ENCODE measurements at places on chromosomes 11 and 22. TPM values are rescaled to one million over a fixed set of nuclear protein-coding genes. Genes with fewer than 3 reads are reported as not detected.

MYO18B gene
- total RNA-seq = 1.3 TPM

- DNase-seq = no peak
Observed at GRCh38 chr22:36741204-36741793, 34.6 kb downstream of the IFT27 start.

DNA sequence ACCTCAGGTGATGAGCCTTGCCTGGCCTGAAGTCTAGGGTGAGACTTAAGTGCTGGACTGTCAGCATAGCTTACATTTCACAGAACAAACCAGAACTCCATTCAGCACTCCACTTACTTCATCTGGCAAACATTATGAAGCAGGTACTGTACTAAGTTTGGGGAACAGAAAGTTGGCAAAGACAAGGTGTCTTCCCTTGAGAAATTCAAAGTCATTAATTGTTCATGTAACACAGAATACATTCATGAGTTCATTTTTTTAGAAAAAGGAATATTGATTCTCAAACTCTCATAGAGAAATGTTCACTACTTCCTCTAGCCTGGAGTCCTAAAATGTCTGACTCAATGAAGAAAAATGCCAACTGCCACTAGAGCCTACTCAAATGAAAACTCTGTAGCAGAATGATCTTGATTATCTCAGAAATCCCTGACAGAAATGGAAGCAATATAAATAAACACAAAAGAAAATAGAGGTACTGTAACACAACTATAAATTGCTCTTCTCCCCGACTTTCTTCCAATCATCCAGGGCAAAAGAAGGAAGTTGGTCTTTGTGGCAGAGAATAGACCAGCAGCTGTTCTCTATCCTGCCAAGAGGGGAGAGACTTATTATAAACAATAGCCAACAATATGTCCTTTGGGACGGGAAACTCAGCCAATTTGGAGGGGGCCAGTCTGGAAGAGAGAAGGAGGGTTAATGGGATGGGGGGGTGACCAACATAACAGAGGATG, 129.2 kb upstream of the MTMR2 start:
- DNase-seq = no peak

DNA sequence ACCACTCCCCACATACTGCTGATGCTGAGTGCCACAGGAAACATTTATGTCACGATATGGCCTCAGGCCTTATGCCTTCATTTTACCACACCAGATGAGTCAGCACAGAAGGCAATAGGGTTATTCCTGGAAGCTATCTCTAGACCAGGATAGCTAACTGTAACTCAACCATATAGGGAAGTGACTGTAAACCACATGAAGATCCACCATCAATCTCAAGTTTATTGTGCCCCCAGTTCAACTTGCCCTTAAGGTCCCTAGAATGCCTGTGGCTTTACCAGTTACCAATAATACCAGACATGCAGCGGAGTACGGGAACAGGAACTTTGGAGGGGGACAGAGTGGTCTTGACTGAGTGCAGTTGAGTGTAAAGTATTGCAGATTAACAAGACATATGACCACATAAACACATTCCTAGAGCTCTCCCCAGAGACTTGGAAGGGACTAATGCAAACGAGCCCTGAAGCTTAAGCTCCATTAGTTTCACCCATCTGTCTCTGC, 180.9 kb downstream of the KIF18A start:
- no peak for DNase-seq

DNA sequence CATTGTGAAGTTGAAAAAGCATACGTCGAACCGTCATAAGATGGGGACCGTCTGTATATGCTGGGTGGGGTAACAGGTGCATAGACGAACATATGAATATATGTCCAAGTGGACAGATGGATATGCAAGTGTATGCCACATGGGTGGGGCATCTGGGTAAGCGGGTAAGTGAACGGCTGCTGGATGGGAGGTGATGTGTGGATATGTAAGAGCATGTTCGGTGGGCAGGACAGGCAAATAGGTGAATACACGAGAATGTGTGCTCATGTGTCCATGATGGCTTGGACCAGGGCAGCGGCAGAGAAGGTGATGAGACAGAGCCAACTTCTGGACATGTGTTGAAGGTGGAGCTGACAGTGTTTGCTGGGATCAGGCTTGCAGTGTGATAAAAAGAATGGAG, 12.0 kb downstream of the IFITM10 start:
- peak; percentile 5 for DNase-seq

GRCh38 chr11:78248191-78248590, 59.5 kb downstream of the USP35 start:
- DNase-seq = no peak

TTC36 gene
- total RNA-seq = not detected

- DNase-seq = no peak
Observed at GRCh38 chr22:17339095-17339693, 30.1 kb upstream of the CECR2 start.

ESAM gene
- total RNA-seq = 20.8 TPM

FOXRED2 gene
- 2.0 TPM for total RNA-seq

UBQLN3 gene
- total RNA-seq = not detected

DNA sequence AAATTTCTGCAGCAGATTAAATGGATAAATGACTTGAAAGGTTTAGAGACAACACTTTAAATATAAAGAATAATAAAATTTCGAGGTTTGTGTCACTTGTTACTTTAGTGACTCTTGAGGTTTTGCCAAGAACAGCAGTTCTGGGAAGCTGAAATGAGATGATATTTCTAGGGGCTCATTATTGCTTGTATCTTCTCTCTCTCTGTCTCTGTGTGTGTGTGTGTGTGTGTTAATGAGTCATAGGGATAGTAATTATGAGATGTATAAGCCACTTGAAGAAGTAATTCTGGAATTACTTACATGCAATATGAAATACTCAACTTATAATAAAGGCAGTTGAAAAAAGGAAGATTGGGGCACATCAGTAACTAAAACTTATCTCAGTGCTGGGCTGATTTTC, 9.6 kb upstream of the OR10G7 start:
- DNase-seq = no peak

GLYATL2 gene
- total RNA-seq = not detected

DNA sequence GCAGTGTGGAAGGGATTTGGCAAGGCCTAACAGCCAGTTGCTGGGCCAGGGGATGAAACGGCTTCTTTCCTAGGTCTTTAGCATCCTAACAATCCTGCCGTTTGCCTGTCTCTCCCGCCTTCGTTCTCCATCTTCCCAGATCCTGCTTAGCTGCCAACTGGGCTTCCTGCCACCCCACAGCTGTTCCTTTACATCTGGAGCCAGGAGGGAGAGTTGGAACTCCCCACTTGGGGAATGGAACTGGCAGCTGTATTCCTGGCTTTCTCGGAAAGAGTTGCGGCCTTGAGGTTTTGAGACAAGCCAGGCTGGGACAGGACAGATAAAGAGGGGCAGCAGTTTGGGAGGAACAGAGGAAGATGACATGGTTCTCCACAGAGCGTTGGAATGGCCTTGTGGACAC, 59.6 kb downstream of the ST3GAL4 start:
- peak; percentile 65 for DNase-seq

POU2AF2 gene
- not detected for total RNA-seq

GRCh38 chr11:76228875-76229149, 22.5 kb upstream of the WNT11 start:
- no peak for DNase-seq

GRCh38 chr11:5197536-5197935, 2.9 kb downstream of the OR51V1 start:
- no peak for DNase-seq

GRCh38 chr22:37195921-37196320, 7.9 kb upstream of the C1QTNF6 start:
- DNase-seq = no peak

DNA sequence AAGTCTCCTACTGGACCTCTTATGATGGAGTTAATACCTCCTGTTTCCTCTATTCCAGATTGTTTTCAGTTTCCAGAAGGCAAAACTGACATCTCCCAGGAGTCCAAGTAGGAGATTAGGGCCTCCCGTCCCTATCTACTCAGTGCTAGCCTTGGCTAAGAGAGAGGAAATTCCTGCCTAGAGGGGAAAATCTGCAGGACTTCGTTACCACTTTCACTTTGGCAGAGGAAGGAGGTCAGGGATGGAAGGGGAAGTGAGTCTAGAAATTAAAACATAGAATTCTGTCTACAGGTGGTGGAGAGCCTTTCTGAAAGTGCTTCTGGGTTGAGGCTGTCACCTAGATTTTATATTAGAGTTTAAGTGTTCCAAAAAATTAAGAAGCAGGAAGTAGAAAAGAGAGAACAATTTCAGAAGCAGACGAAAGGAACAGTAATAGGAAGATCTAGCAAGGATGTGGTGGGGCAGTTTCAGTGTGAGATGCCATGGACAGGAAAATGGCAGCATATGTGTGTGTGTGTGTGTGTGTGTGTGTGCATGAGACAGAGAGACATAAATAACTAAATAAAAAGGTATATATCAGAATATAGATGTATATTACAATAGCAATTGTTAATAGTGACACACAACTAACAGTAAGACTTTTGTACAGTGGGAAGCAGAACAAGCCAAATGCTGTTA, 2.4 kb upstream of the TRIM68 start:
- no peak for DNase-seq

GRCh38 chr22:20002636-20003035, 14.0 kb downstream of the ARVCF start:
- no peak for DNase-seq

CD6 gene
- 1.0 TPM for total RNA-seq

OR4D5 gene
- total RNA-seq = 6.6 TPM

MCAM gene
- 75.0 TPM for total RNA-seq

DNA sequence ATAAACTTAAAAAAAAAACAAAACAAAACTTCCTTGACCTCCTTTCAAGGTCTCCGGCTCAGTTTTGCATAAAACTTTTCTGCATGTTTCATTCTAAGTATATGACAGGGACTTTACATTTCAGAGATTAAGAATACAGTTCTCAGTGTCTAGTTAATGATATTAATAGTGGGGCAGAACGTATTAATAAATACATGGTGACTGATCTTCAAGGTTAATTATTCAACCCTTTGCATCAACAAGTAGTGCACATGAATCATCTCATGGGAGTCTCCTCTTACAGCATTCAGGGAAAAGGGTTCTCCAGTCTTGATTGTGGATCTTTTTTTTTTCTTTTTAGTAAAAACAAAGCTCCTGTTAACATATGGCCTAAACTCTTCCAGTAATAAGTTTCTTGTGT, 146.8 kb downstream of the KIRREL3 start:
- DNase-seq = no peak

FLRT1 gene
- total RNA-seq = not detected

DNA sequence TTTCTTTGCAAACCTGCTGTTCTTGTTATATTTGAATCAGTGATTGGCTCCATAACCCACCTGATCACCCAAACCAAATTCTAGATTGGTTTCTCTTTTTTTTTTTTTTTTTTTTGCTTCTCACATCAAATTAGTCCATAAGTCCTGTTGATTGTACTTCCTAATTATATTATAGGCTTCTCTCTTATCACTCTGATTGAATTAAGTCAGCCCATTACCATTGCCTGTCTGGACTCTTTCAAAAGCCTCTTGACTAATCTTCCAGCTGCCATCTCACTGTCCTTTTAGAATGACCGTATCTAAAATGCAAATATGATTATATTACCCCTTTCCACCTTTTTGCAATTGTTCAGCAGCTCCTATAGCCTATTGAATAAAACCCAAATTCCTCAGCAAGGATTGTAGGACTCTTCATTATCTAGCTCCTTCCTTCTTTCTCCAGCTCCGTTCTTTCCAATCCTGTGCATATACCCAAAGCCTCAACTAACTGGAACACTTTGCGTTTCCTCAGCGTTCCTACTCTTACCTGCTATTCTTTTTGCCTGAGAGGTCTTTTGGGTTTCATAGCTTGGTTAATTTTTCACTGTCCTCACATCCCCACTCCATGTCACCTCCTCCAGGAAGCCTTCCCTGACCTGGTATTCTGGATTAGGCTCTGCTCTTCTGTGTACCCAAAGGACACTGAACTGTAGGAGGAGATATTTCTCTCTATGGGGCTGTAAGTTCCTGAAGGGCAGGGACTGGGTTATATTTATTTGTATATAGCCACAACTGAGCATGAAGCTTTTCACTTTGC, 423.3 kb downstream of the TMEM135 start:
- DNase-seq = no peak

- DNase-seq = no peak
Observed at GRCh38 chr11:11584530-11584810, 37.3 kb downstream of the GALNT18 start.

Data from body of pancreas (tissue), 4 donors.